ENCODE measurements at places on chromosomes 1 and 21.

- peak; percentile 57 for DNase-seq
These were observed 16.3 kb downstream of the IER5 start for GRCh38 chr1:181104790-181105133.

DNA sequence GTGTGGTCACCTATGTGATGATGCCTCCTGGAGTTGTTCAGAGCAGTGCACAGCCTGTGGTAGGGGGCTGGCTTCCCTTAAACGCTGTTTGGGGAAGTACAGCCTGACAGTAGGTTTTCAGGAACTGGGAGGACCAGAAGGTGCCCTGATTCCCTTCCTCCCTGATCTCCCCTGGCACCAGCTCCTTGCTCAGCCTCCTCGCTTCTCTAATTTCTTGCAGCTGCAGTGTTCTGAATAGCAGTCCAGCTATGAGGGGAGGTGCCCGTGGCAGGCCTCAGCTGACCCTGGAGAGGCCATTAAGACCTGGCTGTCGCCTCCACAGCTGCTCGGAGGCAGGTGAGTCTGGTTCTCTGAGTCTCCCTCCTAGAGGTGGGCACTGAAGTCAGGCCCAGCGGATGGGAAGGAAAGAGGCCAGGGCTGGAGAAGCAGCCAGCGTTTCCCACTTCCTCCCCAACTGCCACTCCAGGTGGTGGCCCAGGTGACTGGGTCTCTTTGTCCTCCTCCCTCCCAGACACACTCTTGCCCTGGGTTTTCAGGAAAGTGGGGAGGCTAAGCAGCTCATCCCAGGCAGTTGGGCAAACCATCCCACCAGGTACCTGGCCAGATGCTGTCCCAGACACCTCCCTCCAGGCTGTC, 52.0 kb upstream of the RPL11 start:
- DNase-seq = no peak

- DNase-seq = no peak
These were observed 3.0 kb upstream of the SLC44A5 start for GRCh38 chr1:75613916-75614315.

- no peak for DNase-seq
These were observed 27.8 kb downstream of the IGFN1 start for GRCh38 chr1:201218409-201218808.

- DNase-seq = no peak
These were observed 53.5 kb upstream of the FOXD3 start for GRCh38 chr1:63268876-63269275.

DNA sequence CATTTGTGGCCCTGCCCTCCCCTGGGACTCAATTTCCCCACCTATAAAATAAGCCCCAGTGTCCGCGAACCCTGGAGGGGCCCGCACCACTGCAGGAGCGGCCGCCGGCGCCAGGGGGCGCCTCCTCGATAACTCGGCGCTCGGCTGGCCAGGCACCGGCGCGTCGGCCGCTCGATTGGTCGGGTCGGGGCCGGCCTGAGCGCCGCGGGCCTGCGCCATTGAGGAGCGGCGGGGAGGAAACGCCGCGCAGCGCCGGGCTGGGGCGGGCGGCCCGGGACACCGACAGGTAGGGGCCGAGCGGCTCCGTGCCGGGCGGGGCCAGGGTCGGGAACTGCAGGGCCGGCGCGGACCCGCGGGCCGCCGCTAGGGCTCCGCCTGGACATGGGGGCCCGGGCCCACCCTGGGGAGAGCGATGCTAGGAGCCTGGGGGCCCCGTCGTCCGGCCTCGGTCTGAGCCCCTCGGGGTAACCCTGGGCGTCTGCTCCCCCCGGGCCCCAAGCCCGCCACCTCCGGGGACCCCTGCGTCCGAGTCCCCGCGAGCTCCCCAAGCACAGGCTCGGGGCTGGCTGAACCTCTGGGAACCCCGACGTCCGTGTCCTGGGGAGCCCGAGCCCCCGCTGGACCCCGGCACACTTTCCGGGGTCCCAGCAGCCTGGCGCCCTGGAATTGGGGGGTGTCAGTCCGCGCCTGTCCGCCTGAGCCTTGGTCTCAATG, at the start of gene VPS13D:
Gene VPS13D, plus strand, starts transcription at position 196 of the 714 bp plus-strand sequence. CDS start 4,237 bp downstream, outside the sequence.
- peak; percentile 84 for DNase-seq

DNA sequence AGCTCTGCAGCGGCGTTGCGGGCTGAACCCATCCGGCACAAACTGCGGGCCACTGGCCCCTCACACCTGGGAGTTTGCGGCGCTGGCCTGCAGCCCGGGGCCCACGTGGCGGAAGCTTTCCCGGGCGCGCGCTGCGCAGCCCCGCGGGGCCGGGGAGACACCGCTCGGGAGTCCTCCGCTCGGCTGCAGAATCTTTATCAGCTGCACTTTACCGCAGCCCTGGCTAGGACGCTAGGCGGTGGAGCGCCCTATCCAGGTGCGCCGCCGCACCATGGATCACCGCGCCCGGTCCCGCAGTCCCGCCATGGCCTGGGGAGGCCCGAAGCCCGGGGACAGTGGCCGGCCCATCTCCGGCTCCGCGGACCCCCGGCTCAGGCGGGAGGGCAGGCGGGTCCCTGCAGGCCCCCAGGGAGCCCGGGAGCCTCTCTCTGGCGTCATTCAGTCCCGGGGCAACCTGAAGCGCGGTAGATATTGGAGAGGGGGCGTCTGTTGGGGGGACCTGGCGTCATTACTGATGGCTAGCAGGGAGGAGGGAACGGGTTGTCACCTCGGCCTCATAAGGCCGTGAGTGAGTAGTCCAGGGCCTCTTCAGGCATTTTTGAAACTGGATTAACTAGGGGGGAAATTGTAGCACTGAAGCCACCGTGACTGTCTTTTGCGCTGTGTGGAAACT, 5.7 kb upstream of the OLIG2 start:
- no peak for DNase-seq

- no peak for DNase-seq
These were observed 66.8 kb upstream of the RGS7 start for GRCh38 chr1:241423541-241424479.

DNA sequence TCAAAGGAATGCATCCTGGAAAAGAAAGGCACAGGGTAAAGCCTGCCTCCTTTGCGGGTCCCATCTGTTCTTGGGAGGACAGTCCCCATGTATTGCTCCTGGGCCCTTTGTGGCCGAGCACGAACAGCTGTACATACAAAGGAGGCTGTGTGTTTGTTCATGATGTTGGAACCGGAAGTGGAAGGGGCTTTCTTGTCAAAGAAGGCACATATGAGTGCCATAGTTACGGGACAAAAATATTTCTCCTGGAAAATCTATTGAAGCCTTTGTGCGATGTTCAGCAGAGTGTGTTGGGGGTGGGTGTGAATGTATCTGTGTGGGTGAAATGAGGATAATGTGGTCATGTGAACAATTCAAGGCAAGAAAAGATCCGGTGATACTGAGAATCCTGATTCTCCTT, 297.6 kb downstream of the DISC1 start:
- DNase-seq = no peak

GRCh38 chr21:41680444-41681347, 86.2 kb downstream of the RIPK4 start:
- DNase-seq = no peak

DNA sequence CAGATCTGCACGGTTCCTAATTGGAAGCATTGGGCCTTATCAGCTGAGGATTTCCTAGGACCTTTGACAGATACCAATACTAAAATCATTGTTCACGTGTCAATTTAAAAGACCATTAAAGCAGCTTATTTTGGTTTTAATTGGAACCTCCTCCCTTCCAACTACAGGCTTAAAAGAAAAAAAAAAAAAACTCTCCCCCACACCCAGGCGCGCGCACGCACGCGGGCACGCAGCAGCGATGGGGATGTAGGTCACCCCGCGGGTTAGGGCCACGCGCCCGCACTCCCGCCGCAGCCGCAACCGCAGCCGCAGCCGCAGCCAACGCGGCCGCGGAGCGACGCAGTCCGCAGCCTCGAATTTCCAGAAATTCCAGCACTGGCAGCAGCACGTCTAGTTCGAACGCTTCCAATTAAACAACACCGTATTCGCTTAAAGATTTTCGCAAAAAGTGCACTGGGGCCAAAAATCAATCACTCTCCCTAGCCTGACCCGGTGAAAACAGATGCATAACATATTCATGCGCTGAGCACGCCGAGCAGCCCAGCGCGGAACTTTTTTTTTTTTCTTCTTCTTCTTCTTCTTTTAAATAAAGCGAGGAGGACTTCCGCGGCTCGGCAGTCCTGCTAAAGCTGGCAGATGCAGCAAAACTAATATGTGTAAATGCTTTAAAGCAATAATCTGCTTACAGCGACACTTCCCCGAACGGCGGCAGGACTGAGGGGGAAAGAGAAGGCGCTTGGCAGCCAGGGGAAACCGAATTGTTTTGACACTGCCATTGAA, 13.3 kb upstream of the BARHL2 start:
- no peak for DNase-seq

DNA sequence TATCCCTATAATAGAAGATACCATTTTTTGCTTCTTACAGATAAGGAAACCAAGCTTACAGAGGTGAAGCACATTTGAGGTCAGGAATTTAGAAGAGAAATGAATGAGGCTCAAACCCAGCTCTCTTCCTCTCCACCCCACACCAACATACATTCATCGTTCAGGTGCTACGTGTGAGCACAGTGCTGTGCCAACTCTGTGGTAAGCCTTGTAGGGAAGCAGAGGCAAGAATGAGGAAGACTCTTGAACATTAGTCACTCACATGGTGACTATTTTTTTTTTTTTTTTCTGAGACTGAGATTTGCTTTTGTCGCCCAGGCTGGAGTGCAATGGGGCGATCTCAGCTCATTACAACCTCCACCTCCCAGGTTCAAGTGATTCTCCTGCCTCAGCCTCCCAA, 314.0 kb downstream of the NTNG1 start:
- DNase-seq = no peak

DNA sequence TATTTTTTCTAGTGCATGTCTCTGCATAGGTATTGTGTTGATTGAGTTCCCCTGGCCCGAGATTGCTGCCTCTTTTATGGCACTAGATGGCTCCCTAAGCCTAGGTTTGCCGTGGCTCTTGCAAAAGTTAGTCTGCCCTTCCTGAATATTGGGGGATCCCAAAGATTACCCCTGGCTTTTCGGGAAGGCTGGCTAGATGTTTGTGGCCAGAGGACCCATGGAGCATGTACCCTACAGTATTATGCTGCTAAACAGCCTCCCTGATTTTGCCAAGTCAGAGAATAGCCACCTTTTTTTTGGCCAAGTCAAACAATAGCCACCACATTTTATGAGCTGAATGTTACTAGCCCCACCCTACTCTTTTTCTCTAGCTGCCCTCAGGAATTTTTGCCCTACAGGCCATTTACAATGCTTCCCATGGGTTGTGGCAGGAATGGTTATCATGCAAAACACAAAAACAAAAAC, 343.2 kb downstream of the OLFM3 start:
- DNase-seq = no peak

- DNase-seq = no peak
These were observed 123.1 kb downstream of the PGBD5 start for GRCh38 chr1:230303069-230303468.

- DNase-seq = no peak
These were observed 5.4 kb upstream of the RPS6KA1 start for GRCh38 chr1:26524181-26524580.

DNA sequence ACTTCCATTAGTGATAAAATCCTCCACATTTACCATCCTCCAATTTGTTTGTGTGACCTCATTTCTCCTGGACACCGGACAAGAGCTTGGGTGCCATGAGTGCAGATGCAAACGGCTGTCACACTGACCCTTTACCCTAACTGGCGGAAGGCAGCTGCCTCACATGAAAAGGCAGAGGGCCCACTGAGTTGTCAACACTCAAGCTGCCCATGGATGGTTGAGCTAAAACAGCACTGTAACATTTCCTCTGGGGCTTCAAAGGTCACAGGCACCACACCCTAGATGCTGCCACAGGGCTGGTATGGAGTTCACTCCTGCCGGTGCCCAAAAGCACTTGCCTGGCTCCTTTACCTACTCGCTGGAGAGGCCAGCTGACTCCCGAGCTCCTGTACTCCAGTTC, 653.4 kb downstream of the KCNT2 start:
- DNase-seq = no peak

DNA sequence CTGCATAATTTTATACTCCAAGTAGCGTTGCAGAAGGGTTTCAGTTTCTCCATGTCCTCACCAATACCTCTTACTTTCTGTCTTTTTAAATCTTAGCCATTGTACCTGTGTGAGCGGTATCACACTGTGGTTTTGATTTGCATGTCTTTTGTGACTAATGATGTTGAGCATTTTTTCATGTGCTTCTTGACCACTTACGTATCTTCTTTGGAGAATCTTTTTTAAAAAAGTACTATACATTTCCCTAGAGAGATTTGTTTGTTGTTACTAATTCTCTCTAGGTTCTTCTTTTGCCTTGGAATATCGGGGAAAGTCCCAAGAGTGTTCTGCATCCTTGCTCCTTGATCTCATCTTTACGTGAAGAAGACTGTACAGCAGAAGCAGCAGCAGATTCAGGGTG, 81.8 kb upstream of the WARS2 start:
- no peak for DNase-seq

DNA sequence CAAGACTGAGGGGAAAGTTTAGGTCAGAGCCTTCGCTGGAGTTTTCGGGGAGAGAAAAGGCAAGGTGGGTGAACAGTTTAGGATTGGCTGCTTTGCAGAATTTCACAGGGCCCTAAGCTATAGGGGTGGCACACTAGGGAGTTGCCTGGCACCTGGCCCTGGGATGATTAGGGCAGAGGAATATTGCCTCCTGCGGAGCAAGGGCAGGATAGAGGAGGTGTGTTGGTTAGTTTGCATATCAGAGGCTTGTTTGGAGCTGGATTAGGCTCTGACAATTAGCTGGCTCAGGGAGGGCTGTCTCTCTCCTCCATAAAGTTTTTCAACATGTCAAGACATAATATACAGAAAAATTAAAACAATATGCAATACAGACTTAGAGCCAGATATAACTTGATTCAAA, 436.4 kb downstream of the DISC1 start:
- DNase-seq = no peak

- DNase-seq = peak; percentile 78
These were observed 23.2 kb upstream of the ZNF648 start for GRCh38 chr1:182084487-182085316.

GRCh38 chr1:107683683-107684082, 281.3 kb downstream of the VAV3 start:
- DNase-seq = no peak

- no peak for DNase-seq
These were observed 2.4 kb downstream of the CA14 start for GRCh38 chr1:150259758-150260669.

- no peak for DNase-seq
These were observed 110.1 kb upstream of the DPYD start for GRCh38 chr1:98030976-98031375.

DNA sequence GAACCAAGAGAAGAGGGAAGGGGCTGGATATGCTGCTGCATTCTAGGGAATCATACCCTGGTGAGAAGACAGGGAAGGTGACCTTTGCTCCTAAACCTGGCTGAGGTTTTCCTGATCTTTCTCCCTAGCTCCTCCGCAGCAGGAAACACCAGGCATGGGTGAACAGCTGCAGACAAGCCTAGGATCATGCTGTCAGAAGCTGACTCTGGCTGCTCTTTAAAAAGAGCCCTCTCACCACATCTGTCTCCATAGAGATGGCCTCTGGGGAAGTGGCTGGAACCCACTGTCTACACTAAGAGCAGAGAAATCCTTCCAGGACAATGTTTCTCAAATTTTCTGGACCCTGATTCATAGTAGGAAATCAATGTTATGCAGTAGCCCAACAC, 57.6 kb downstream of the CD34 start:
- DNase-seq = no peak
